ENCODE measurements at places on chromosomes 11 and 22. TPM values are rescaled to one million over a fixed set of nuclear protein-coding genes. Genes with fewer than 3 reads are reported as not detected.

- DNase-seq = no peak
- no peak overlapping the region for H3K27ac ChIP-seq
- peaks cover 18% of the 10 kb centered on the region for H3K4me1 ChIP-seq
- H3K27me3 ChIP-seq = no peaks in the 10 kb centered on the region
- H3K4me3 ChIP-seq = no peak overlapping the region
- H3K36me3 ChIP-seq = no peaks in the 10 kb centered on the region
Observed at GRCh38 chr11:114259124-114259526, 37.1 kb upstream of the NNMT start.

DNA sequence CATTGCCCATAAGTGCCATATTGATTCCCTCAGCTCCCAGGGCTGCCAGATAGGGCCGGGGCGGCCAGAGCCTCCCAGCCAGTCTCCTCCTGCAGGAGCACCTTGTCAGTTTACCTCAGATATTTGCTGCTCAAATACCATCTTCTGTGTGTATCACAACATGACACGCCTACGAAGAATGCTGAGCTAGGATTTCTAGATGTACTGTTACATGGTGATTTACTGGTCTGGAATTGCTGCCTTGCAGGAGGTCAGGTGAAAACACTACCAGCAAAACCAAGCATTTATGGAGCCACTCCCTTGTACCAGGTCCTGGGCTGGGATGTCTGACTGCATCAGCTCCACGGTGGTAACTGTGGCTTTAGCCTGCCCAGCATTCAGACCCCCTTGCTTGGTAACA, 11.8 kb downstream of the MICAL3 start:
- H3K27ac ChIP-seq = no peak overlapping the region
- no peak overlapping the region for H3K4me3 ChIP-seq
- H3K36me3 ChIP-seq = no peaks in the 10 kb centered on the region

GRCh38 chr22:47788461-47788860, 1026.0 kb downstream of the TBC1D22A start:
- H3K4me1 ChIP-seq = no peaks in the 10 kb centered on the region
- no peaks in the 10 kb centered on the region for H3K36me3 ChIP-seq
- no peak overlapping the region for H3K4me3 ChIP-seq
- no peak overlapping the region for H3K27ac ChIP-seq

GRCh38 chr22:37739611-37740049, 42.8 kb downstream of the TRIOBP start:
- no peak overlapping the region for H3K4me3 ChIP-seq
- H3K27ac ChIP-seq = peak overlapping the region; percentile 29
- H3K27me3 ChIP-seq = no peaks in the 10 kb centered on the region
- no peak for DNase-seq
- no peaks in the 10 kb centered on the region for H3K36me3 ChIP-seq

DNA sequence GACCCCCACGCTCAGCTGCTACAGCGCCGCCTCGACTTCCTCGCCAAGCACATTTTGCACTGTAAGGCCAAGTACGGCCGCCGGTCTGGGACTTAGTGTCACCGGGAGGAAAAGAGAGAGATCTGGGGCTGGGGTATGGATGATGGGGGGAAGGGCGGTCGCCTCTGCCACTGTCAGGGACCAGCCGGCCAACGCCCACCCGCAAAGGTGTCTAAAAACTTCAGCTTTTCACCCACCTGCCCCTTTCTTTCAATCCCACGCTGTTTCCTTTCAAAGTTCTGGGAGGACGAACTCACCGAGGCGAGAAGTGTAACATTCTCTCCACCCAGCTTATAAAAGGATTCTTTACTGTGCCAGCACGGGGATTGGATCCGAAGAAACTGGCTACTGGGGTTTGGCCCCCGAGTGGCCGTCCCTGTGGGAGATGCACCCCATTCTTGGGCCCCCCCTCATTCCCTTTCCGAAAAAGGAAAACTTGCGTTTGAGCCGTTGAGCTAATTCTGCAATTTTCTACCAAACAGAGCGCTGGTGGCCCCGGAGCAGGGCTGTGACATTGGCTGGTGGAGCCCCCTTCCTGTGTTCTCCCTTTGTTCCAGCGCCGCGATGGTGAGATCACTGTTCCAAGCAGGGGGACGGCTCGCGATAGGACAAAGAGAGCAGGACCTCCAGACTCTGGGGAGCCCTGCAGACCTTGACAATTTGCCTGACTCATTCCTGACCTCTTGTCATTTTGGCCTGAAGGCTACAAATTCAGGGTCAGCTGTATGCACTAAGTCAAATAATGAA, 1.8 kb downstream of the FJX1 start:
- peak; percentile 51 for DNase-seq
- peaks cover 7% of the 10 kb centered on the region for H3K4me1 ChIP-seq
- H3K27me3 ChIP-seq = peaks cover 12% of the 10 kb centered on the region
- H3K4me3 ChIP-seq = peak overlapping the region; percentile 44
- no peaks in the 10 kb centered on the region for H3K36me3 ChIP-seq
- H3K27ac ChIP-seq = no peak overlapping the region

- DNase-seq = no peak
- no peak overlapping the region for H3K27ac ChIP-seq
- no peaks in the 10 kb centered on the region for H3K36me3 ChIP-seq
Observed at GRCh38 chr11:32229576-32230240, 138.8 kb downstream of the RCN1 start.

- peak; percentile 74 for DNase-seq
- H3K4me1 ChIP-seq = peaks cover 3% of the 10 kb centered on the region
- no peaks in the 10 kb centered on the region for H3K27me3 ChIP-seq
- no peak overlapping the region for H3K4me3 ChIP-seq
- H3K27ac ChIP-seq = peak overlapping the region; percentile 30
Observed at GRCh38 chr22:31148953-31149627, 8.8 kb upstream of the PLA2G3 start.

DNA sequence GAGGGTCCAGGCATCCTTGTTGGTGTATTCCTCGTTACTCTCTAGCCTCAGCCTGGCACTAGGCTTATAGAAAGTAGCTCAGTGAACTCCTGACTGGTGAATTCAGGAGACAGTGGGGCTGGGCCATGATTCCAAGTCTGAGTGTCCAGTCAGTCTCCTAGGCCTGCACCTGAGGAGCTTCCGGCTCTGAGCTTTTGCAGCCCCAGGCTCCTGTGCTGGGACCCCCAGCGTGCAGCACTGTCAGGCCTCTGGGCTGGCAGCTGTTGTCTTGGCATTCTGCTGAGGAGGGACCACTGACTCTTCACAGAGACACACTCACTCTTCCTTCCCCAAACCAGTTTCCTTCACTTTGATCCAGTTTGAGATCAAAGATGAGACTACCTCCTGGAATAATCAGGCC, 82.4 kb downstream of the CTTN start:
- no peak for DNase-seq
- no peak overlapping the region for H3K4me3 ChIP-seq
- no peaks in the 10 kb centered on the region for H3K36me3 ChIP-seq
- no peaks in the 10 kb centered on the region for H3K27me3 ChIP-seq
- H3K4me1 ChIP-seq = no peaks in the 10 kb centered on the region
- H3K27ac ChIP-seq = no peak overlapping the region

DNA sequence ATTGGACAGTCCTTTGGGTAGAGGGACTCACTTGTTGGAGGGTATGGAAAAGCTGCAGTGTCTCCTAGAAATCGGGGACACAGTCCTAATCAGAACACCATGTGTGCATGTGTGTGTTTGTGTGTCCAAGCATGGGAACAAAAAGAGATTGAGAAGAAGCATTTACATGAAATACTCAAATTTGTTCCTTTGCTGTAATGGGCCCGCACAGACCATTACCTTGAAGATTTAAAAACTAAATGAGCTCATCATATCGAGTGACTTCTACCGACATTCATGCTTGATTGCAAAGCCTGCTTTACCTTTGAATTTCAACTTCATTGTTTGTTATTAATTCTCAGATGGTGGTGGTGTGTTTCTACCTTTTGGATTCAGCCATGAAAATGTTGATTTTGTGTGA, 106.9 kb downstream of the ZBTB16 start:
- no peak overlapping the region for H3K4me3 ChIP-seq
- no peaks in the 10 kb centered on the region for H3K27me3 ChIP-seq
- no peaks in the 10 kb centered on the region for H3K36me3 ChIP-seq
- DNase-seq = peak; percentile 18
- H3K4me1 ChIP-seq = peaks cover 47% of the 10 kb centered on the region

- DNase-seq = no peak
- no peak overlapping the region for H3K27ac ChIP-seq
- peaks cover 64% of the 10 kb centered on the region for H3K4me1 ChIP-seq
- no peak overlapping the region for H3K4me3 ChIP-seq
Observed at GRCh38 chr22:44147008-44147645, 33.6 kb upstream of the PARVG start.

DNA sequence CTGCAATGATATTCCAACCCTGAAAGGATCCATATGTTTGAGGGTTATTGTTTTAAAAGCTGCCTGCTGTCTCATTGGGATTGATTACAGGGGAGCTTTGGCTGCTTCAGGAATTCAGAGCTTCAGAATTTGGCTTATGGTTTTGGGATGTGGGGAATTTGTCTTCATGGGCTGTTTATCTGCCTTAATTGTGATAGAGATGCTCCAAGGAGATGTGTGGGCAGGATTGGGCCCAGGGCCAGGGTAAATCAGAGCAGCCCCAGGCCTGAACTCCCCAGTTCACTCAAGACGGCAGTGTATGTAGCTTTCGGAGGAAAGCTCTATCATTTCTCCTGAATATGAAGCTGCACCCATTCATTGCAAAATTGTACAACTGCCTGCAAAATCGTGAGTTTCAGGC, 88.5 kb downstream of the ALX4 start:
- H3K4me3 ChIP-seq = no peak overlapping the region
- peak; percentile 19 for DNase-seq
- no peaks in the 10 kb centered on the region for H3K27me3 ChIP-seq
- no peaks in the 10 kb centered on the region for H3K36me3 ChIP-seq
- H3K27ac ChIP-seq = no peak overlapping the region

- H3K4me3 ChIP-seq = peak overlapping the region; percentile 37
- no peaks in the 10 kb centered on the region for H3K27me3 ChIP-seq
- H3K27ac ChIP-seq = peak overlapping the region; percentile 93
- peaks cover 15% of the 10 kb centered on the region for H3K36me3 ChIP-seq
- H3K4me1 ChIP-seq = peaks cover 7% of the 10 kb centered on the region
Observed at GRCh38 chr11:111879637-111879960, 258 bp downstream of the CFAP68 start.

GRCh38 chr11:101010899-101011298, 118.7 kb downstream of the PGR start:
- no peaks in the 10 kb centered on the region for H3K4me1 ChIP-seq
- H3K27ac ChIP-seq = no peak overlapping the region
- no peak for DNase-seq
- H3K27me3 ChIP-seq = no peaks in the 10 kb centered on the region
- no peak overlapping the region for H3K4me3 ChIP-seq

- no peaks in the 10 kb centered on the region for H3K4me1 ChIP-seq
- DNase-seq = no peak
- no peaks in the 10 kb centered on the region for H3K27me3 ChIP-seq
- H3K27ac ChIP-seq = no peak overlapping the region
Observed at GRCh38 chr11:8361206-8361605, 97.5 kb upstream of the LMO1 start.

- H3K4me1 ChIP-seq = no peaks in the 10 kb centered on the region
- no peaks in the 10 kb centered on the region for H3K27me3 ChIP-seq
- no peaks in the 10 kb centered on the region for H3K36me3 ChIP-seq
- no peak for DNase-seq
Observed at GRCh38 chr11:105929084-105929955, 92.7 kb downstream of the MSANTD4 start.

- H3K4me3 ChIP-seq = no peak overlapping the region
- no peak for DNase-seq
- H3K27me3 ChIP-seq = no peaks in the 10 kb centered on the region
- peaks cover 24% of the 10 kb centered on the region for H3K4me1 ChIP-seq
Observed at GRCh38 chr11:126357055-126357962, 1.8 kb downstream of the ST3GAL4 start.

GRCh38 chr11:2104524-2105440, 34.4 kb downstream of the IGF2 start:
- DNase-seq = no peak
- H3K4me3 ChIP-seq = no peak overlapping the region
- H3K27me3 ChIP-seq = no peaks in the 10 kb centered on the region
- H3K27ac ChIP-seq = no peak overlapping the region

DNA sequence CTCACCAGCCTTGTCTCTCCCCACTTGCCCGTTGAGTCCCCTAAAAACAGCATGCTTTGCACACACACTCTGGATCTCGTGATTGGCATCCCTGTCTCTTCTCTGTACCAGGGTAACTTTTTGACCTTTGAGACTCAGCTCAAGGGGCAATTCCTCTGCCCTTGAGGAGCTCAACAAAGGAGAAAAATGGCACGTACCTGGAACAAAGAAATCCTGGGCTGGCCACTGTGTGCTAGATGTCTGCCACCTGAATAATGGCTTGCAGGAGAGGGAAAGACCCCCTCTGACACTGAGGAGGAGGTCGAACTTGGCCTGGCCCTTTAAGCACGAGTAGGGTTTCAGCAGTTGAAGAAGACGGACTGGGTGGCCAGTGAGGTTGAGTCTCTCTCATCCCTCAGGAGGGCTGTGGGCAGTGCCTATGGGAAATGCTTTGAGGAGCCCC, 5.8 kb downstream of the UBE2L3 start:
- DNase-seq = no peak
- H3K4me3 ChIP-seq = no peak overlapping the region
- H3K36me3 ChIP-seq = no peaks in the 10 kb centered on the region
- peaks cover 26% of the 10 kb centered on the region for H3K4me1 ChIP-seq

DNA sequence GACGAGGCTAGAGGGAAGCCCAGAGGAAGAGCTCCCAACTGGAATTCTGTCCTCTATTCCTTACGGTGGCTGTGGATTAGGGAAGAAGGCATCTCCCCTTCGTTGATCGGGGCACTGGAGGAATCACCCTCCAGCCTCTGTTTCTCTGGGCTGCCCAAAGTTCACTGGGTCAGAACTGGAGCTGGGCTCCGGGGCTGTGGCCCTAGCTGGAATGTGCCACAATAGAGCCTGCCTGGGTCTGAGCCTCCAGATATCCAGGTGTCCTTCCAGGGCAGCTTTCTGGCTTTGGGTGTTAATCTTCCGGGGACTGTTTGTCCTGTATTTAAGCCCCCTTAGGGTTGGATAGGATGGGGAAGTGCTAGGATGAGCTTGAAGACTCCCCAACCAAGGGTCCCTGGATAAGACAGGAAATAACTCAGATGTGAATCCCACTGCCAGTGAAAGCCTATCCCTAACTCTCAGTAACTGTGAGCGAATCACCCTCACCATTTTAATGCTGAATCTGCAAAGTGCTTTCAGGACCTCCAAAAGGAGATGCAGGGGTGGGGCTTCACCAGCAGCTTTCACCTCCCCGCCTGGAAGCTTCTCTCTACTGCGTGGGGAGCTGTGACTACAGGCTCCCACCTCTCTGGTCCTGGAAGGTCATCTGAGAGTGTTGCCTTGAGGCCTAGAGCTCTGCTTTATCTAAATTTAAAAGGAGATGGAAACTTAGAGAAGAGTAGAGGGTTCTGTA, 9.5 kb downstream of the YPEL4 start:
- no peak for DNase-seq
- H3K27me3 ChIP-seq = no peaks in the 10 kb centered on the region

Gene H19
- 1,932 TPM for total RNA-seq

Gene CRACR2B
- 17.9 TPM for total RNA-seq

Gene TRIM34
- 10.9 TPM for total RNA-seq

Gene PPP1R14B
- total RNA-seq = 185 TPM

Gene TSGA10IP
- total RNA-seq = 0.34 TPM

Gene LRRN4CL
- total RNA-seq = 2.6 TPM
